ENCODE measurements at places on chromosomes 2 and 18. TPM values are rescaled to one million over a fixed set of nuclear protein-coding genes. Genes with fewer than 3 reads are reported as not detected.

The TNS1 gene
- 568 TPM for total RNA-seq

The DTNA gene
- total RNA-seq, result 30.0 TPM

DNA sequence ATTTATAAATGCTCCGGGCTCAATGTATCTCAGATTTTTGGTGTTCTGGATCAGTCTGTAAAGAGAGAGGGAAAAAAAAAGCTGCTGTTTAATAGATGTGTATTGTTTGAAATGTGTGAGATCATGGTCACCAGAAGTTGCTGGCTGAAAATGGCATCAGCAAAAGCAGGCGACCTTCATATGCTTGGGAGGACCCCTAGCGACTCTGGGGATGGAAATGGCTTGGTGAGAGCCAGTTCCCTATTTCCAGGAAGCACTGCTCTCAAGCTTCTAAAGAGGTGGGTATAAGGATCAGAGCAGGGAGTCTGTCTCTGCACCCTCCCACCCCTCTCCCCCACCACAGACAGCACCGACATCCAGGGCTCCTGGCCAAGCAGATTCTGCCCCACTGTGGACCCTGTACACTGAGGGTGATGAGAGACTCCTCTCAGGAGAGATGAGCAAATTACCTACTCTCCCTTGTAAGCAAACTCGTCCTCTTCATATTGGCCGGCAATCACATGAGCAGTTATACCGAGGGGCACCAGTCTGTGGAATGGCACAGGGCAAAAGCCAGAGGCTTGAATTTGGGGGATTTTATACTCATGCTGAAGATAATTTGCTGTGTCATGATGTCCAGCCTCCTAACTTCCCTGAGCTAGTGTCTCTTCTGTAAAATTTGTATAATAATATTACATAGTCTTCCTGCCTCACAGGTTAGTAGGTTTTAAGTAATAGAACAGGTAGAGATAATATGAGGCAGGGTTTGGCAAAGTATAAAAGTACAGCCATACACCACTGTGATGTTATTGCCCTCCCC lies 29.6 kb downstream of the LHCGR start:
- H3K27ac ChIP-seq, result no peak overlapping the region
- H3K4me1 ChIP-seq, result peaks cover 1% of the 10 kb centered on the region
- DNase-seq, result no peak
- no peaks in the 10 kb centered on the region for H3K27me3 ChIP-seq

DNA sequence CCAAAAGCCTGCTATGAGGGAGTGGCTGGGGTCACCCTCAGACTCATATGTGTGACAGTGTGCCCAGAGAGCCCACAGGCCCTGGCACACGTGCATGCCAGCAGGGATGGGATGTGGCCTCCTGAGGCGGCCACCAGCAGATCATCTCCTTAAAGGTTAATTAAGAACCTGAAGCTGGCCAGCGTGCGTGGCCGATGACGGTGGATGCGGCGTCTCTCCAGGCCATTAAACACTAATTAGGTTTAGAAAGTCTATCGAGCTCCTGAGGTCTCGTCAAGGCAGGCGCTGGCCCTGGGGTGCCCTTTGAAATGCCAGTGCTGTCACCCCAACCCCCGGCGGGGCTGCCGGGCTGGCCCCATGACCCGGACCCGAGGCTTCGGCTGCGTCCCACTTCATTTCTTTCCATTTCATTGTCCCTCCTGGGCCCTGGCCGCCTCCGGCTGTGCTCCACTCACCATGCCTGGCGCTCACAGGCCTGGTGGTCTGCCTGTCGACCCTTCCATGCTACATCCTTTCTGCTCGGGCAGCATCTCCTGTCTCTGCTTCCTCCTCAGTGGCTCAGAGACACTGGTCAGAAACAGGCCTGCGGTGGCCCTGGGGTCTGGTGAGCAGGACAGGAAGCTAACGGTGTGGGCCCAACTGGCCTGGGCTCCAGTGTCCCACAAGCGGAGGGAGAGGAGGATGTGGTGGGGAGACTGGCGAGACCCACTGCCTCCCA lies 228.9 kb downstream of the CELF4 start:
- H3K27ac ChIP-seq, result no peak overlapping the region
- H3K4me1 ChIP-seq, result peaks cover 2% of the 10 kb centered on the region
- DNase-seq, result no peak
- H3K27me3 ChIP-seq, result no peaks in the 10 kb centered on the region
- H3K4me3 ChIP-seq, result no peak overlapping the region
- no peaks in the 10 kb centered on the region for H3K36me3 ChIP-seq

GRCh38 chr2:217797165-217797564 lies 205.6 kb downstream of the TNS1 start:
- DNase-seq, result no peak
- no peak overlapping the region for H3K4me3 ChIP-seq
- H3K4me1 ChIP-seq, result peaks cover 23% of the 10 kb centered on the region
- no peaks in the 10 kb centered on the region for H3K36me3 ChIP-seq
- H3K27me3 ChIP-seq, result no peaks in the 10 kb centered on the region

DNA sequence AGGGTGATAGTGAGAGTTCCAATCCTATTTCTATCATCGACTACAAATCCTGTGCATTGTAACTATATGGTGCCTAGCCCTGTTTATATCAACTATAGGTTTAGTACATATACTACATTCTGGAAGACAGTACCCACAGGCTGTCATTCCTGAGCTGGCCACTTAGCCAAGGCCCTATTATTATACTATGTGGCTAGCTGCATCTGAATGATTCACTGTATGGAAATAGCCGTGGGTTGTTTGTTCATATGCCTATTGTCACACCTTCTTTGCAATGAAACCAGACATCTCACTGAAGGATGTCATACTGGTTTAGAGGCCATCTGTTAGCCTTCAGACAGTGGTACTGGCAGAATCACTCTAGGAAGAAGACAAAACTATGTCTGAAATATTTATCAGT lies 62.3 kb upstream of the FSIP2 start:
- H3K27ac ChIP-seq, result no peak overlapping the region
- no peak for DNase-seq
- no peaks in the 10 kb centered on the region for H3K36me3 ChIP-seq
- H3K4me3 ChIP-seq, result no peak overlapping the region
- no peaks in the 10 kb centered on the region for H3K4me1 ChIP-seq

- no peak overlapping the region for H3K27ac ChIP-seq
- H3K4me1 ChIP-seq, result no peaks in the 10 kb centered on the region
- H3K36me3 ChIP-seq, result no peaks in the 10 kb centered on the region
- no peaks in the 10 kb centered on the region for H3K27me3 ChIP-seq
- H3K4me3 ChIP-seq, result no peak overlapping the region
These were observed 16.1 kb downstream of the TGIF1 start for GRCh38 chr18:3466045-3466444.

DNA sequence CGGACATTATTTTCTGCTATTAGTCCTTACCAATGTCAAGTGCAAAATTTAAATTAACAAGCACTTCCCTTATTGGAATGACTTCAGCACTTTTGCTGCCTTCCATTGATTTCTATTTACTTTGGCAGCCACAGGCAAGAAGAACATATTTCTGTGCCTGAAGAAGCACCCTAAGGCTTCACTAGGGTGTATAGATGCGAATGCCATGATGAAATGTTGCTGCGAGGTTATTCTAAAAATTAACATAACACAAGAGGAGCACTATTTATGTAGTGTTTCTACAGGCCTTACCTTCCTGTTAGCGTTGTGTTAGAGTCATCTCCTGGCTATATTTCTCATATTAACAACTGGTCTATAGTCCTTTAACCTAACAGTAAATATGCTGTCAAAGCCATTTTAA lies 365.0 kb upstream of the HNRNPA3 start:
- no peak overlapping the region for H3K4me3 ChIP-seq
- H3K36me3 ChIP-seq, result no peaks in the 10 kb centered on the region
- no peak overlapping the region for H3K27ac ChIP-seq
- no peaks in the 10 kb centered on the region for H3K4me1 ChIP-seq
- H3K27me3 ChIP-seq, result no peaks in the 10 kb centered on the region
- no peak for DNase-seq

GRCh38 chr2:71892896-71893295 lies 254.8 kb downstream of the CYP26B1 start:
- H3K27me3 ChIP-seq, result no peaks in the 10 kb centered on the region
- no peaks in the 10 kb centered on the region for H3K4me1 ChIP-seq
- no peak overlapping the region for H3K4me3 ChIP-seq
- H3K36me3 ChIP-seq, result no peaks in the 10 kb centered on the region
- no peak overlapping the region for H3K27ac ChIP-seq
- no peak for DNase-seq

- H3K27ac ChIP-seq, result no peak overlapping the region
- H3K36me3 ChIP-seq, result no peaks in the 10 kb centered on the region
- H3K4me1 ChIP-seq, result no peaks in the 10 kb centered on the region
- no peak for DNase-seq
- H3K4me3 ChIP-seq, result no peak overlapping the region
- H3K27me3 ChIP-seq, result no peaks in the 10 kb centered on the region
These were observed 128.0 kb downstream of the OLA1 start for GRCh38 chr2:174120346-174120745.
